Neural crest cell (in vitro differentiated cells): ENCODE measurements at places on chromosomes 11 and 22. TPM values are rescaled to one million over a fixed set of nuclear protein-coding genes. Genes with fewer than 3 reads are reported as not detected.

Gene KCNJ5
- 0.14 and 0.20 TPM in 2 replicates for total RNA-seq

Gene SLC1A2
- total RNA-seq: 2.4 and 2.7 TPM in 2 replicates

Gene MMP13
- total RNA-seq: not detected in 2 replicates

Gene NPAS4
- total RNA-seq: 0.14 and 0.63 TPM in 2 replicates

Gene EXT2
- total RNA-seq: 54.9 and 56.6 TPM in 2 replicates

Gene NLRP10
- not detected in 2 replicates for total RNA-seq

Gene PRG3
- total RNA-seq: not detected in 2 replicates

Gene PRRG4
- not detected in 2 replicates for total RNA-seq

Gene KCNA4
- 1.2 TPM in 2 replicates for total RNA-seq

DNA sequence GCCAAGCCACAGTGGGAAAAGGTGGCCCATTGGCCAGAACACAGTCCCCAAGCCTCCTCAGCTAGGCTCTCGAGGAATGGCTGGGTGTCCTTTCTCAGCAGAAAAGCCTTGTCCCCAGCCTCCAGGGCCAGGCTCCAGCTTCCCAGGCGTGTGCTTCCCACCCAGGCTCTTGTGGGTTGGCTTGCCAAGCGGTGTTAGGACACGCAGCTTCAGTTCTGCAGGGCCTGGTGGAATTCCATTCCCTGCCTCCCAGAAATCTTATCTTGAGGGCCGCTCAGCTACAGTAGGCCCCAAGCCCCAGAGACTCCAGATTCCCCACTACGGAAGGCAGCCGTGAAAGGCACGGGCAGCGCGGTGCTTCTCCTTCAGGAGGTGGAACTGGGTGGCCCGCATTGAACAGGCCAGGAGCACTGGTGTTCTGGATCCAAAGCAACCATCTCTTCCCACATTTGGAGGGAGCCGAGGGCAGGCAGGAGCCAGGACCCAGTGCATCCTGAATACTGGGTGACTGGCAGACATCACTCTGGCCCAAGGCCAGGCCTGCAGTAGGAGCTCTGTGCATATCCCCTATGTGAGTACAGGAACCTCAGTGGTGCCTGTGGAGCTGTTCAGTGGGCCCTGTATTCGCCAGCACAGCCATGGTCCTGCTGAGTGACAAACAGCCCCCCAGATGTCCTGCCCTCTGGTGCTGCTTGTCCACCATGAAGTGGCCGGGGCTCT is 16.7 kb upstream of the KCNQ1OT1 start:
- no peaks in the 10 kb centered on the region for H3K36me3 ChIP-seq
- peaks cover 22% of the 10 kb centered on the region for H3K4me1 ChIP-seq
- H3K27ac ChIP-seq: no peak overlapping the region
- no peak overlapping the region for H3K4me3 ChIP-seq

DNA sequence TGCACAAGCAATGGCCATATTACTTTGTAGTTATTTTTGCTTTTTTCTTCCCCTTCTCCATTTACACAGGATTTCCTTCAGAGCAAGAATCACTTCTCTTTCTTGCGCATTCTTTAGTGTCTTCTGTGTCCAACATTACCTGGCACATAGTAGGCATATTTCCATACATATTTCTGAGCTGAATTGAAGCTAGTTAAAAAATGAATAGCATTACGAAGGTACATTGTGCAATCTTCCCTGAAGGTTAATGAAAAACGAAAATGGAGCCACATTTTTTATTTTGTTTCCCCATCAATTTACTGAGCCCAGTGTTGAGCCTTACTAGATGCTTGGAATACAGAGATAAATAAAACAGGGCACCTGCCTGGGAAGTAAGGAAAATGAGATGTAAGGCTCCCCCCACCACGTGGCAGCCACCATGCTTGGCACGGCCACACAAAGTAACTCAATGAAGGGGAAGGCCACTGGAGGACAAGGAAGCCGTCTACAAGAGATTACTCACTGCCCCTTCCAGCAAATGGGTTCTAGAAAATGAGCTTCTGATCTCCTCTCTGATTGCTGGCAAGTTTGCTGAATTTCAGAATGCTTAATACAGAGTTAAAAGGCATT is 381.9 kb downstream of the LARGE1 start:
- peaks cover 8% of the 10 kb centered on the region for H3K36me3 ChIP-seq
- H3K4me3 ChIP-seq: no peak overlapping the region
- H3K27ac ChIP-seq: no peak overlapping the region
- DNase-seq: no peak
- peaks cover 36% of the 10 kb centered on the region for H3K4me1 ChIP-seq

DNA sequence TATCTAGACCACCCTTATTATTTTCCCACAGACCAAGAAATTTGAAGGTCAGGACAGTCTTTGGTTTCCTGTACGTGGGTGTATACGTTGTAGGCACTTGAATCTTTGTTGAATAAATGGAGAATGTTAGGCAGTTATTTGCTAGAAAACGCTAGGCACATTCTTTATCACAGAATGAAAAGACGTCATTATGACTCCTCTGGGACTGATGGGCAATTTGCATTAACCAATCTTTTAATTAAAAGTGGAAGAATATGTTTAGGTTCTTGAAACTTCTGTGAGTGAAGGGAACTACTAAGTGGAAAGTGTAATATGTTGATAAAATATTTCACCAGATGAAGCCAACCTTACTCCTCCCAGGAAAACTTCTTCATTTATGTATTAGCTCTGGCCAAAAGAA is 5.7 kb downstream of the CAT start:
- H3K4me1 ChIP-seq: peaks cover 17% of the 10 kb centered on the region
- no peak overlapping the region for H3K4me3 ChIP-seq
- peaks cover 11% of the 10 kb centered on the region for H3K36me3 ChIP-seq
- H3K27ac ChIP-seq: no peak overlapping the region
- no peak for DNase-seq

- H3K4me1 ChIP-seq: peaks cover 12% of the 10 kb centered on the region
- H3K4me3 ChIP-seq: no peak overlapping the region
Measured at GRCh38 chr11:38131535-38131934, 1533.5 kb upstream of the RAG2 start.

- H3K4me3 ChIP-seq: no peak overlapping the region
- no peak for DNase-seq
- no peak overlapping the region for H3K27ac ChIP-seq
- H3K36me3 ChIP-seq: no peaks in the 10 kb centered on the region
- peaks cover 27% of the 10 kb centered on the region for H3K4me1 ChIP-seq
Measured at GRCh38 chr11:47918370-47918690, 62.0 kb upstream of the PTPRJ start.

DNA sequence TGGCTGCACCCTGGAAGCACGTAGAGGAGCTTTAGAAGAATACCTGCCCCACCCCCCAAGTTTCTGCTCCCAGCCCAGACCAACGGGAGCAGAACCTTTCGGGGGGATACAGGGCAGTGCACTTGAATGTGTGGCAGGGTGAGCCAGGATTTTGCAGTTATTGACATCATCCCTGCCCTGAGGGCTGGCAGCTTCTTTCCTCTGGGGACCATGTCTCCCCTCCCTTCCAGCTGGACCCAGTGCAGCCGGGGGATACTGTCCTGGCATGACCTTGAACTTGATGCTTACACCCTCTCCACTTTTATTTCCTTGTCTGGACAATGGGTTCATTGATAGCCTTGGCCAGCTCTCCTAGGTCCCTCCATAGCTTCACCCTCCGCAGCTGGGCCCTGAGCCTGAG is 4.1 kb upstream of the CABP7 start:
- no peak overlapping the region for H3K4me3 ChIP-seq
- peaks cover 66% of the 10 kb centered on the region for H3K27me3 ChIP-seq
- H3K27ac ChIP-seq: no peak overlapping the region
- no peak for DNase-seq

- no peaks in the 10 kb centered on the region for H3K27me3 ChIP-seq
- DNase-seq: no peak
- peaks cover 2% of the 10 kb centered on the region for H3K36me3 ChIP-seq
- no peak overlapping the region for H3K4me3 ChIP-seq
- H3K27ac ChIP-seq: no peak overlapping the region
Measured at GRCh38 chr11:35088226-35088625, 50.7 kb upstream of the CD44 start.

GRCh38 chr11:23112987-23113886 is 253.0 kb upstream of the CCDC179 start:
- H3K4me1 ChIP-seq: no peaks in the 10 kb centered on the region
- peaks cover 6% of the 10 kb centered on the region for H3K36me3 ChIP-seq
- H3K27me3 ChIP-seq: no peaks in the 10 kb centered on the region
- DNase-seq: peak; percentile 18
- no peak overlapping the region for H3K27ac ChIP-seq
- H3K4me3 ChIP-seq: no peak overlapping the region

DNA sequence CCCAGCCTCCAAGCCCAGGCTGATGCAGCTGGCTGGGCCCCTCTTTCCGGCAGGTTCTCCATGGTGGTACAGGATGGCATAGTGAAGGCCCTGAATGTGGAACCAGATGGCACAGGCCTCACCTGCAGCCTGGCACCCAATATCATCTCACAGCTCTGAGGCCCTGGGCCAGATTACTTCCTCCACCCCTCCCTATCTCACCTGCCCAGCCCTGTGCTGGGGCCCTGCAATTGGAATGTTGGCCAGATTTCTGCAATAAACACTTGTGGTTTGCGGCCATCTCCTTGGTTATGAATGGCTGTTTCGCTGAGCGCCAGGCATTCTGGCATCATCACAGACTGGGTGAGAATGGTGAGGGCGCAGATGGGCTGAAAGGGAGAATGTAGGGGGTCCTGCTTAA is 3.6 kb downstream of the PRDX5 start:
- H3K27ac ChIP-seq: no peak overlapping the region
- no peak for DNase-seq
- H3K4me1 ChIP-seq: peaks cover 33% of the 10 kb centered on the region
- H3K27me3 ChIP-seq: no peaks in the 10 kb centered on the region
- H3K36me3 ChIP-seq: peaks cover 3% of the 10 kb centered on the region

- no peaks in the 10 kb centered on the region for H3K36me3 ChIP-seq
- no peak for DNase-seq
- H3K27ac ChIP-seq: no peak overlapping the region
- no peaks in the 10 kb centered on the region for H3K4me1 ChIP-seq
- H3K27me3 ChIP-seq: no peaks in the 10 kb centered on the region
Measured at GRCh38 chr11:81602508-81602907, 1131.2 kb downstream of the FAM181B start.

GRCh38 chr11:128424271-128424711 is 163.1 kb downstream of the ETS1 start:
- H3K27ac ChIP-seq: no peak overlapping the region
- peaks cover 43% of the 10 kb centered on the region for H3K4me1 ChIP-seq
- H3K36me3 ChIP-seq: no peaks in the 10 kb centered on the region
- no peaks in the 10 kb centered on the region for H3K27me3 ChIP-seq
